ENCODE measurements at places on chromosomes 12 and 14. TPM values are rescaled to one million over a fixed set of nuclear protein-coding genes. Genes with fewer than 3 reads are reported as not detected.
A peak's percentile ranks its signal among the peaks of the same experiment; 100 is the strongest.

Gene YAF2
- 39.4 TPM for total RNA-seq

Gene ERBB3
- 0.99 TPM for total RNA-seq

Gene NOXRED1
- 0.27 TPM for total RNA-seq

Gene COX8C
- not detected for total RNA-seq

Gene FKBP11
- total RNA-seq: 96.2 TPM

Gene PSEN1
- 23.1 TPM for total RNA-seq

Gene KRT6C
- total RNA-seq: not detected

Gene DEGS2
- 2.6 TPM for total RNA-seq

Gene TAS2R31
- total RNA-seq: 1.2 TPM

Gene FAM222A
- total RNA-seq: 1.0 TPM

DNA sequence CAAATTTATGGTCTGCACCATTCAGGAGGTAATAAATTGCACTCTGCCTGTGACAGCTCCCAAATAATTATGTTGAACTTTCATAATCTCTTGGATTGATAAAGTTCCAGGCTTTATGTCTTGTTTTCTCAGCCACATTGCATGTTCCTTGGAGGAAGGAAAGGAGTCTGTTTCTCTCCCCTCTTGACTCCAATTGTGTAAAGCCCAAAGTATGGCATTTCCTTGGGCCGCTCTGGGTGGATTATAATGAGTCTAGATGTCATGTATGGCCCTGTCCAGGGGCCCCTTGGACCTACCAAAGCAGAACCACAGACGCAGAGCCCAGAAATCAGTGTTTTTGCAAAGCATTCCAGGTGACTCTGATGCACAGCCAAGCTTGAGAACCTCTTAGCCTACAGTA is 160.8 kb downstream of the KSR2 start:
- no peak overlapping the region for H3K27ac ChIP-seq
- peaks cover 1% of the 10 kb centered on the region for H3K27me3 ChIP-seq
- no peaks in the 10 kb centered on the region for H3K4me1 ChIP-seq
- DNase-seq: no peak

GRCh38 chr12:59234391-59234790 is 314.1 kb upstream of the LRIG3 start:
- no peak for DNase-seq
- H3K4me3 ChIP-seq: no peak overlapping the region
- H3K27ac ChIP-seq: no peak overlapping the region
- H3K36me3 ChIP-seq: no peaks in the 10 kb centered on the region

GRCh38 chr14:63964113-63964512 is 111.3 kb downstream of the SYNE2 start:
- no peaks in the 10 kb centered on the region for H3K27me3 ChIP-seq
- no peak for DNase-seq
- no peak overlapping the region for H3K4me3 ChIP-seq
- H3K27ac ChIP-seq: no peak overlapping the region
- peaks cover 3% of the 10 kb centered on the region for H3K36me3 ChIP-seq

- no peak for DNase-seq
- H3K4me1 ChIP-seq: peaks cover 6% of the 10 kb centered on the region
- no peaks in the 10 kb centered on the region for H3K27me3 ChIP-seq
- H3K36me3 ChIP-seq: peaks cover 5% of the 10 kb centered on the region
- no peak overlapping the region for H3K4me3 ChIP-seq
Measured at GRCh38 chr12:19545301-19545700, 106.0 kb downstream of the AEBP2 start.

DNA sequence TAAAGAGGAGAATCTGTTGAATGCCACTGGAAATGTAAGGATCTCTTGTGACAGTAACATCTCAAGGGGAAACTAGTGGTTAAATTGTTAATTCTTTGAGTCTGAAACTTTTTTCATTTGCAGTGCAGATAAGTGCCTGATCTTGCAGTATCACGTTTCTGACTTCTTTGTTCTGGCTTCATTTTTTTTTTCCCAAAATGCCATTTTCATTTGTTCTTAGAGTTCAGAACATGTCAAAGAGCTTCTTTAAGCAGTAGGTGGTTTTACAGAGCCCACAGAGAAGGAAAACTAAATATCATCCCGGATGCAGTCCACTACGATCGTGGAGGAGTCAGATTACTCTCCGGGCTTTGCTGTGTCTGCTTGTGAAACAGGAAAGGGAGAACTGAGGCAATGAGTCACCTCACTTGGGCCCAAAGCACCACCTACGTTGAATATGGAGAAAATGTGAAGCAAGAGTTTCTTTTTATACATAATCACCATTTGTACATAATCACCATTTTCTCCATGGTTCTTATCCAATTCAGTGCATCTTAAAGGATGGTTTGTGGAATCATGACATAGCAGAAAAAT is 43.9 kb downstream of the HMGA2 start:
- no peak for DNase-seq
- no peak overlapping the region for H3K27ac ChIP-seq
- peaks cover 5% of the 10 kb centered on the region for H3K27me3 ChIP-seq
- H3K4me3 ChIP-seq: no peak overlapping the region

DNA sequence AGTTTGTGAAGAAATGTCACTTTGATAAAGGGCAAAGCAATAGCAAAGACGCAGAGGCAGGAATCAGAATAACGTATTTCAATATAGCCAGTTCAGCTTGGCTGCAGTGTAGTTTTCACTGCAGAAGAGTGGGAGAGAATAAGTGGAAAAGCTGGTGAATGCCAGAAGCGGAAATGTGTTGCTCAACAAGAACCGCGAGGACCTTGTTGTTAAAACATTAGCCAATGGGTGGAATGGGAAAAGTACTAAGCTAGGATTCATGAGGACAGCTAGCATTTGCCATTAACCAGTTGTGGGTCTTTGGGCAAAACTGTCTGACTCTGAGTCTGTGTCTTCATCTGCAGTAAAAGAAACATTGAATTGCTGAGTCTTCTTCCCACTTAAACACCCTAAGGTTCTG is 292.9 kb upstream of the GRIP1 start:
- peaks cover 4% of the 10 kb centered on the region for H3K4me1 ChIP-seq
- H3K36me3 ChIP-seq: no peaks in the 10 kb centered on the region
- peaks cover 5% of the 10 kb centered on the region for H3K27me3 ChIP-seq
- no peak overlapping the region for H3K4me3 ChIP-seq

DNA sequence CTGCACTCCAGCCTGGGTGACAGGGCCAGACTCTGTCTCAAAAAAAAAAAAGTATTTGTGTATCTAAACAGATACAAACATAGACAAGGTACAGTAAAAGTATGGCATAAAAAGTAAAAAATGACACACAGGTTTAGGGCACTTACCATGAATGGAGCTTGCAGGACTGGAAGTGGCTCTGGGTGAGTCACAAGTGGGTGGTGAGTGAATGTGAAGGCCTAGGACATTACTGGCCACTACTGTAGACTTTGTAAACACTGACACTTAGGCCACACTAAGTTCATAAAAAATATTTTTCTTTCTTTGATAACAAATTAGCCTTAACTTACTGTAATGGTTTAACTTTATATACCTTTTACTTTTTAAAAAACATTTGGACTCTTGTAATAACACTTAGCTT is 38.0 kb upstream of the EIF5 start:
- no peak overlapping the region for H3K27ac ChIP-seq
- no peaks in the 10 kb centered on the region for H3K36me3 ChIP-seq
- DNase-seq: no peak
- no peak overlapping the region for H3K4me3 ChIP-seq
- H3K4me1 ChIP-seq: no peaks in the 10 kb centered on the region

DNA sequence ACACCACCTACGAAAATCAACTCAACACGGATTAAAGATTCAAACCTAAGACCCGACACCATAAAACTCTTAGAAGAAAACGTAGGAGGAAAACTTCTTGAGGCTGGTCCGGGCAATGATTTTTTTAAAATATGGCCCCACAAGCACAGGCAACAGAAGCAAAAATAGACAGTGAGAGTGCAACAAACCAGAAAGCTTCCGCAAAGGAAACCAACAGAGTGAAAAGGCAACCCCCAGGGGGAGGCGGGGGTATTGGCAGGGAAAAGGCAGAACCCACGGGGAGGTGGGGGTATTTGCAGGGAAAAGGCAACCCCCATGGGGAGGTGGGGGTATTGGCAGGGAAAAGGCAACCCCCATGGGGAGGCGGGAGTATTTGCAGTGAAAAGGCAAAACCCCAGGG is 20.5 kb upstream of the FBRSL1 start:
- peaks cover 1% of the 10 kb centered on the region for H3K27me3 ChIP-seq
- no peaks in the 10 kb centered on the region for H3K36me3 ChIP-seq
- H3K27ac ChIP-seq: peak overlapping the region; percentile 80
- H3K4me3 ChIP-seq: peak overlapping the region; percentile 56
- DNase-seq: no peak

DNA sequence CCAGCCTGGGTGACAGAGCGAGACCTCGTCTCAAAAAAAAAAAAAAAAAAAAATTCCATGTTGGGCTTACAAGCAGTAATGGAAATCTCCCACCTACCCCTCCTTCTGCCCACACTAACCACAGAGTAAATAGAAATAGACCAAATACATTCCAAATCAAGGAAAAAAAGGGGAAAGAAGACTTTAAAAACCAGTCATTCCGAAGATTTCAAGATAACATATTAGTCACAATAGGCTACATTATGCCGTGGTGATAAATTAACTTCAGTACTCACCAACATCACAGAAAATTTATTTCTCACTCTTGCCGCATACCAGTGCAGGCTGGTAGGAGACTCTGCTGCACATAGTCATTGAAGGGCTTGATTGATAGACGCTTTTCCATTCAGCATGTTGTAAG is 15.5 kb upstream of the ETV6 start:
- peaks cover 2% of the 10 kb centered on the region for H3K27me3 ChIP-seq
- H3K36me3 ChIP-seq: no peaks in the 10 kb centered on the region
- no peaks in the 10 kb centered on the region for H3K4me1 ChIP-seq
- no peak overlapping the region for H3K4me3 ChIP-seq
- no peak for DNase-seq

DNA sequence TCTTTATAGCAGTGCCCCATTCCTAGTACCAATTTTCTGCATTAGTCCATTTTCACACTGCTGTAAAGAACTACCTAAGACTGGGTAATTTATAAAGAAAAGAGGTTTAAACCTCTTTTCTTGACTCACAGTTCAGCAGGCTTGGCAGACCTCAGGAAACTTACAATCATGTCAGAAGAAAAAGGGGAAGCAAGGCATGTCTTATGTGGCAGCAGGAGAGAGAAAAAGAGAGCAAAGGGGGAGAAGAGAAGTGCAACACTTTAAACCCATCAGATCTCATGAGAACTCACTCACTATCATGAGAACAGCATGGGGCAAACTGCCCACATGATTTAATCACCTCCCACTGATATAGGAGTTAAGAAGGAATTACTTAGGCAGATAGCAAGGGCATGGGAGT is 101.6 kb upstream of the PLEKHG7 start:
- H3K27ac ChIP-seq: no peak overlapping the region
- peaks cover 43% of the 10 kb centered on the region for H3K4me1 ChIP-seq
- no peak for DNase-seq
- H3K27me3 ChIP-seq: no peaks in the 10 kb centered on the region
- H3K36me3 ChIP-seq: peaks cover 33% of the 10 kb centered on the region
- no peak overlapping the region for H3K4me3 ChIP-seq

DNA sequence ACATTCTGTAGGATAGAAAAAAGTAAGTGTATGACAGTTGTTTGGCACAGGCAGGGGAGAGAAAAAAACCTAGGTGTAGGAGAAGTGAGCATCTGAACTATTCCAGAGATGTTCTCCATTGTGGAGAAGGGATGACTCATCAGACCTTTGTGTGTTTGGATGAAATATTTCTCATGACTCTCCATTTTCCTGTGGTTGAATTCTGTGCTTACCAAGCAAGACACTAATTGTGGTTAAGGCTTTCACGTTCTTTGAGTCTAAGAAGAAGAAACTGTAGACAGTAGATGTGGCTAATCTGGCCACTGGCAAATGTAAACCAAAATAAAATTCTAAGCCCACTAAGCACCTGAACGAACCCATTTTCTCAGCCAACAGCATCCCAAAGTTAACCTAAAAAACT is 107.9 kb upstream of the GZMB start:
- H3K4me1 ChIP-seq: no peaks in the 10 kb centered on the region
- H3K27ac ChIP-seq: no peak overlapping the region
- H3K27me3 ChIP-seq: peaks cover 11% of the 10 kb centered on the region
- no peak for DNase-seq
- H3K36me3 ChIP-seq: no peaks in the 10 kb centered on the region

DNA sequence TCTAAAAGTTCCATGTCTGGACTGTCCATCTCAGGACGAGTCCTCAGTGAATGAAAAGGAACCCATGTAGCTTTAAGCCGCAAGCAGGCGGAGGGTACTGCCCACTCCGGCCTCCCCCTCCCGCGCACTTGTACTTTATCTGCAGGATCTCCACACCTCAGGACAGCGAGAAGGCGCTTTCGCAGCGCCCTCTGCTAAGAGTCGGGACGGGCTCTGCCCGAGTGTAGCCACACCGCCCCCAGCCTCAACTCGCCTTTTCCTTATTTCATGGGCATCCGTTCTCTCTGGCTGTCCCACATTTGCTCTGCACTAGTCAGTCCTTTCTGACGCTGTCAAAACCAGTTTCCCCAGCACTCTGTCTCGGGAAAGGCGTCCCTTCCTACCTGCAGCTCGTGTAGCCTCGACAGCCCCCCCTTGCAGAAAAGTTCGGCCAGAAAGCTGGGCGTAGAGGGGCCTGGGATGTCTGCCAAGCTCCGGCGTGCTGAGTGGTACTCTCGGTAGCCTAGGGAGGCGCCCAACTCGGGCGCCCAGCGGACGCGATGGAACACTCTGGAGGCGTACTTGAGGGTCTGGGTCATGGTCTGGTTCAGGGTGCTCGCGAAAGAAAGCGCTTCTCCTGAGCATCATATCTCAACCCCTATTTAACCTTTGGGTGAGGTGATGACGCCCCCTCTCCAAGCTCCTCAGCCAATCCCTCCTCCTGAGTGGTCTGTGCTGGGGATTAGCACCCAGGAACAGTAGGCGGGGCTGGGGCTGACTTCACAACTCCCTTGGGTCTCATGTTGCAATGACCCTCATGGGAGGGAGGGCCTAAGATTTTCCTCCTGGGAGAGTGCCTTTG is at the start of gene CYP27B1:
Gene CYP27B1 (minus strand): TSS at position 615 of the 841 bp plus-strand sequence. CDS start 37 bp downstream, at position 578.
- peak within 1 kb of the TSS; percentile 80 for H3K4me3 ChIP-seq
- H3K27ac ChIP-seq: no peak within 1 kb of the TSS
- H3K36me3 ChIP-seq: peaks cover 49% of the 10 kb centered on the region
- H3K27me3 ChIP-seq: peaks cover 6% of the 10 kb centered on the region
- H3K4me1 ChIP-seq: peaks cover 39% of the 10 kb centered on the region
